Transverse colon (tissue), 4 donors: ENCODE measurements at places on chromosomes 4 and X. TPM values are rescaled to one million over a fixed set of nuclear protein-coding genes. Genes with fewer than 3 reads are reported as not detected.

GRCh38 chr4:107863416-107863815 is 38.7 kb downstream of the SGMS2 start:
- DNase-seq, result no peak

The NONO gene
- 173 TPM for total RNA-seq

- no peak for DNase-seq
These were observed 398.3 kb upstream of the FAM47C start for GRCh38 chrX:36609616-36610585.

DNA sequence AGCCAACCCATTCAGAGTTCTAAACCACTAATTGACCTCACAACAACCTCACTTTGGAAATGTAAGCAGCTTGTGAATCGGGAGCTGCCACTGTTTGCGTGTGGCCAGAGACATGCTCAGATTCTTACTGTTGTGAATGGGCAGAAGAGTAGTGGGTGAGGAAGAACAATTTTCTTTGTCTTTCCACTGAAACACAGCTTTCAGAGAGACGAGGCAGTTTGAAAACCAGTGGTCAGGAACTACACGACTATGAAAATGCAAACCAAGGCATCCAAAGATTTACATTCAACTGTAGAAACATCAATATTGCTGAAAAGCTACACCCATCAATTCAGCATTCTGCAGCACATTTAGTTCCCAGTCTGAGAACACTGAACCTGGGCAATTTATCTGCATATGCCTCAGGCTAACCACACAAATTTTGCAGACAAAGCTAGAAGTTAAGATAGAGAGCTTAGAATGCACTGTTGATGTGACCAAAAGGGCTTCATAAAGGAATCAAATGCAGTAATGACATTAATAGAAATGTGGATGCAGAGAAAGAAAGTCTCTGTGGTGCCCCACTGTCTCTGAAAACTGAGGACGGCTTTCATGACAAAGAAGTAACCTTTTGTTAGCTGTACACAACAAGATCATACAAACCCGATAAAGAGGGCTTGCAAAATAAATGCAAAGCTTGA is 134.3 kb downstream of the APBB2 start:
- DNase-seq, result no peak

- no peak for DNase-seq
These were observed 11.4 kb upstream of the TIMM8A start for GRCh38 chrX:101359966-101360365.

DNA sequence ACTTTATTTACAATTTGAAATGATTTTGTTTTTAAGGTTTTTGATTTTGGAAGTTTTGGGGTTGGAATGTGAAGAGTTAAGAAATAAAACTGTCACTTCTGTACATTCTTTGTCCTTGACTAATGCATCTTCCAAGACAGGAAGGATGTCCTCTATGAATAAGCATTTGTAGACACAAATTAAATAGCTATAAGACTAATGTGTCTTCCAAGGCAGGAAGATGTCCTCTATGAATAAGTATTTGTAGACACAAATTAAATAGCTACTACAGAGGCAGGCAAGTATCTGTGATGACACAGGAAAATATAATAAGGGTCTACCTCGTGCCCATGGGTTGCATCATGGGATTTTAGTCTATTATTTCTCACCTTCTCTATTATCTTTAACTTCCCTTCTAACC is 14.5 kb downstream of the PRSS48 start:
- no peak for DNase-seq

GRCh38 chr4:17647927-17648326 is 33.5 kb downstream of the MED28 start:
- DNase-seq, result no peak
